ENCODE measurements at places on chromosomes 13 and 19. TPM values are rescaled to one million over a fixed set of nuclear protein-coding genes. Genes with fewer than 3 reads are reported as not detected.

GRCh38 chr19:57263244-57263741 is 17.0 kb upstream of the ZNF460 start:
- no peak for DNase-seq

- DNase-seq, result peak; percentile 46
Observed at GRCh38 chr13:111204438-111205177, 89.5 kb downstream of the ARHGEF7 start.

DNA sequence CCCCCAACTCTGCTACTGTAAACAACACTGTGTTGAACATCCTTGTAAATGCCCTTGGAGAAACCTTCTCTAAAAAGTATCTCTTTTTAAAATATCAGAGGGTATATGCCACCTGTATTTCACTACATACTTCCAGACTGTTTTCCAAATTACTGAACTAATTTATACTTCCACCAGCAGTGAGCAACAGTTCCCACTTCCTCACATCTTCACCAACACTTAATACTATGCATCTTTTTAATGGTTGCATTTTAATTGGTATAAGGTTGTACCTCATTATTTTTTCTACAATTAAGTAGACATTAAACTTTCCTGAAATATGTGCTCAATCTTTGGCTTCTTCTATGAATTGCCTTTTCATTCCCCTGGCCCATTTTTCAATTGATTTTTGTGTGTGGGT is 21.8 kb downstream of the CLEC4M start:
- no peak for DNase-seq

DNA sequence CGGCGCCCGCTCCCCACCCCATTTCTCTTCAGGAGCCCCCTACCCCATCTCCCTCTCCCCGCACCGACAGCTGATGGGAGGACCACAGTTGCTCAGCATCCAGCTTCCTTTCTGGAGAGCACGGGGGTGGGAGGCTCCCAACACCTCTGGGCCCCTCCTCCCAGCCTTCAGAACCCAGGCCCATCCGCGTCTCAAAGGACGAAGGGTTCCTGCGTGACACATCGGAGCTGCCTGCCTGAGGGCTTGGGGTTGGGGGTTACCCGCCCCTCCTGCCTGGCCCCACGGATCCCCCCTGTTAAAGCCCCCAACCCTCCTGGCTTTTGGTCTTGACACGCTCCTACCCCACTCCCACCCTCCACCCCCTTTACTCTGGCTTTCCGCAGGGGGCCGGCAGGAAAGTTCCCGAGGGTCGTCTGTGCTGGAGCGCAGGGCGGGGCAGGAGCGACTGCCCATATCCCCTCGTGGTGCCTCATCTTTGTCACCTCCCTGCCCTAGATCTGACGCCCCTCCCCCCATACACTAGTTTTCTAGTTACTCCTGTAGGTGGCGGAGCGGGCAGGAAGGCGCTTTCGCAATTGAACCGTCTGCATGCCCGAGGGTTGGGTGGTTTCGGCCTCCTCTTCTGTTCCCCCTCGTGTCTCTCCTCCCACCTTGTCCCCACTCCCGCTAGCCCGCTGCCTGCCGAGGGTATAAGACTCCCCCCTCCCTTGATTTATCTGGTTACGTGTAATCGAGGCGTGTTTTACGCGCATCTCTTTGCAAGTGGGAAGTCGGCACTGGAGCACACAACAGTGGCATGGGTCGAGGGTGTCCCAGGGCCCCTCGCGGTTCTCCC is 924 bp downstream of the TRAPPC5 start:
- DNase-seq, result peak; percentile 50

DNA sequence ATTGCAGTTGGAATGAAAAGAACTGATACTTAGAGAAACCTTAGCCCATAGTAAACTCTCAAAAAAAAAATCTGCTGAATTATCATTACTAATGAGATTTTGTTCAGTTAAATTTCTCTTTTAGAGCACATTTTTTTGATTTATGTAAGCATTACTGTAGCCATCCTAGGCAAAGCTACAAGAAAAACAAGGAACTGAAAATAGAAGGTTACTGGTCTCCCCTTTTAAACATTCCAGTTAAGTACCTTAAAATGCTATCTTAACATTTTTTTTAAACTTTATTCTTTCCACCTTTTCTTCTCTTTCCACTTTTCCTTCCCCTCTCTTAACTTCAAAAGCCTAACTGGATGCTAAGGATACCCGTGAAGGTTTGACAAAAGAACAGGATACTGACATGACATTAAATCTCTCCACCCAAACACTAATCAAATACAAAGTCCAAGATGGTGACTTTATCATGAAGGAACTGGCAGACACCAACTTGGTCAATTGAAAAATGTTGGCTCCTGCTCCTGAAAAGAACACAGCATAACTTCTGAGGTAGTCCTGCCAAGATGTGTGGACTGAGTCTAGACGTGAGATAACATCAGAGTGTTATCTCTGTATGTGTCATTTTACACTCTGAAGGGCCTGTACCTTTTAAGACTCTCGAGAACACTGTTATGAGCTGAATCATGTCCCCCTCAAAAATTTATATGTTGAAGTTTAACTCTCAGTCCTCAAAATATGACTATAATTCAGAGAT is 29.5 kb upstream of the SACS start:
- no peak for DNase-seq

DNA sequence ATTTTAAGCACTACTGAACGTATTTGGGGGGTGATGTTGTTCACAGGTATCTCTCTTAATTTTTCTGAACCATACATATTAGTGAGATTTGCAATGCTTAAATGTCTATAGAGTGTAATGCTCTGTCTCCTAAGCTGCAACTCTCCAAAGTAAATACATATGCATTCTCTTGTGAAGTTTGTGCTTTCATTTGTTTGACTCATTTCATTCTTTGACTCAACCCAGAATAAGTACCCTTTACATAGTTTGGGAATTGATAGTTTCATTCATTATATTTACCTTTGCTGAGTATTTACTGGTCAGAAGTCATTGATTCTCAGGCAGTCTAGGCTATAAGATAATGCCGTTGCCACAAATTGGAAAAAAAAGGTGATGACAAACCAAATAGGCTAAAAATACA is 406.9 kb downstream of the FGF9 start:
- DNase-seq, result no peak

GRCh38 chr13:114065926-114066774 is 66.3 kb downstream of the RASA3 start:
- DNase-seq, result no peak

- no peak for DNase-seq
Observed at GRCh38 chr19:7874076-7874896, at the start of gene PRR36. Gene PRR36, minus strand, starts transcription at chr19:7874390. Its CDS starts 701 bp downstream, at chr19:7873689.

GATAD2A gene
- total RNA-seq, result 48.4 TPM

PLVAP gene
- not detected for total RNA-seq

NOVA2 gene
- not detected for total RNA-seq

SCAF1 gene
- total RNA-seq, result 5.5 TPM
